ENCODE measurements at places on chromosomes 12 and 14. TPM values are rescaled to one million over a fixed set of nuclear protein-coding genes. Genes with fewer than 3 reads are reported as not detected.

Gene IKBIP
- 11.1 TPM for total RNA-seq

Gene BEGAIN
- 3.8 TPM for total RNA-seq

Gene POTEG
- total RNA-seq, result 0.12 TPM

Gene BBOF1
- total RNA-seq, result 1.5 TPM

Gene C14orf132
- total RNA-seq, result 0.06 TPM

Gene FAM186B
- 1.1 TPM for total RNA-seq

Gene DEPDC4
- 2.0 TPM for total RNA-seq

Gene GDF3
- not detected for total RNA-seq

Gene CELA1
- total RNA-seq, result not detected

Gene NTS
- total RNA-seq, result not detected

Gene SLC5A8
- total RNA-seq, result not detected

Gene TAS2R31
- 0.75 TPM for total RNA-seq

Gene PALS1
- 31.5 TPM for total RNA-seq

Gene MYH6
- total RNA-seq, result not detected

Gene UBE2N
- total RNA-seq, result 205 TPM

Gene DIO2
- total RNA-seq, result 2.0 TPM

Gene ART4
- not detected for total RNA-seq

Gene ZNF10
- 2.0 TPM for total RNA-seq

Gene SLC39A2
- not detected for total RNA-seq

Gene DACT1
- 0.40 TPM for total RNA-seq

Gene SLC24A4
- total RNA-seq, result not detected

Gene GPHB5
- total RNA-seq, result not detected
